ENCODE measurements at places on chromosomes 4 and X. TPM values are rescaled to one million over a fixed set of nuclear protein-coding genes. Genes with fewer than 3 reads are reported as not detected.

DNA sequence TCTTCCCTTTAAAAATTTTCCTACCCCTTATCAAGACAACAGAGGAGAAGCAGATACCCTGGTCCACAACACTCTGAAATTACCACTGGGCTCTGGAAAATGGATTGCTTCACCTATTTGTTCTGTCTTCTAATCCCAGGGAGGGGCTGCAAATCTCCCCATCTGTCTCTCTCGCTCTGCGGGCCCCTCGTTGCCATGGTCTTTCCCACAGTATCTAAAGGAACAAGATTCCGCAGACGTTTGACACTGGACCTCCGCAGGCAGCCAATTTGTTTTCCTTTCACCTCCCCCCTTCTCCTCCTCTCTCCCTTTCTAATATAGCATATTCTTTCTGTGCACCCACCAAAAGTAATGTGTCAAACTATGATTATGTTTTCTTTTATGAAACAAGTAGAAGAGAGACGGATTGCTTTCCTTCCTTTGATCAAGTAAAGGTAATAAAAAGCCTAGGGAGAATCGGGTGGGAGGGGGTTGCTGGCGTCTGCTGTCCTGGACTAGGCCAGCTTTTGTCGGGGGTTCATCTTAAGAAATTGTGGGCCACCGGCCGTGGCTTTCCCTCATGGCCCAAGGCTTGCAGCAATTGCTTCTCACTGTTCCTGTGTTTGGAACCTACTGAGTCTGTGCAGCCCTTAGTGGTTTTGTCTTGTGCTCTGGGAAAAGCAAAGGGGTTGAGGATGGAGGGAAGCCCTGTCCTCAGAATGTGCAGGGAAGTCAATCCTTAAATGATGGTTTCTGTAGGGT, 81.0 kb downstream of the MGST2 start:
- DNase-seq, result no peak

The PGAM4 gene
- total RNA-seq, result 0.52 TPM

The PAGE4 gene
- total RNA-seq, result not detected

GRCh38 chrX:110413727-110414124, 55.1 kb downstream of the RTL9 start:
- DNase-seq, result no peak

GRCh38 chrX:116009346-116009745, 161.2 kb upstream of the AGTR2 start:
- no peak for DNase-seq

DNA sequence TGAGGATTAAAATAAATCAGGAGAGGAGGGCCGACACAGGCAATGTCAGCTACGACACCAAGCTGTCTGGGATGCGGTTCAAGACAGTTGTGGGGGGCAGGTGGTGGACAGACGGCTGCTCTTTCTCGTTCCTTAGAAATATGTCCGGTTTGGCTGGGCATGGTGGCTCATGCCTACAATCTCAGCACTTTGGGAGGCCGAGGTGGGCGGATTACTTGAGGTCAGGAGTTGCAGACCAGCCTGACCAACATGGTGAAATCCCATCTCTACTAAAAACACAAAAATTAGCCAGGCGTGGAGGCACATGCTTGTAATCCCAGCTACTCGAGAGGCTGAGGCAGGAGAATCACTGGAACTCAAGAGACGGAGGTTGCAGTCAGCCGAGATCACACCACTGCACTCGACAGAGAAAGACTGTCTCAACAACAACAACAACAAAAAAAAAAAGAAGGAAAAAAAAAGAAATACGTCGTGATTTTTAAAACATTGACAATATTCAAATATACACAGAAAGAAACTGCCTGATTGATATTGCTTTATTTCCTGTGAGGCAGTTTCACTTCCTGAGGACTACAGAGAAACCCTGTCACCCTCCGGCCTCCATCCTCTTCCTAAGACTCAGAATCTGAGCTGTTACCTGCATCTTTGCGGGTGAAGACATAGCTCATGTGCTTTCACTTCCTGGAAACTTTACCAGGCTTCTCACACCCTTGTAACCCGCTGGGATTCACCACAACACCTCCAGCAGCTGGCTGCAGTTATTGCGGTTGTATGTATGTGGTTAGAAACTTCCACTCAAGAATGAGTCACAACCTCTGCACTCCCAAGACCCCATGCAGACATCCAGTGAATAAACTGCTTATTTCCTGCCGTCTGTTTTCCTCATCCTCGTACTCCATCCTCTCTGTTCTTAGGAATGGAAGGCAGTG, 63.8 kb upstream of the STS start:
- DNase-seq, result peak; percentile 70

GRCh38 chrX:138845786-138846185, 134.3 kb upstream of the FGF13 start:
- no peak for DNase-seq

DNA sequence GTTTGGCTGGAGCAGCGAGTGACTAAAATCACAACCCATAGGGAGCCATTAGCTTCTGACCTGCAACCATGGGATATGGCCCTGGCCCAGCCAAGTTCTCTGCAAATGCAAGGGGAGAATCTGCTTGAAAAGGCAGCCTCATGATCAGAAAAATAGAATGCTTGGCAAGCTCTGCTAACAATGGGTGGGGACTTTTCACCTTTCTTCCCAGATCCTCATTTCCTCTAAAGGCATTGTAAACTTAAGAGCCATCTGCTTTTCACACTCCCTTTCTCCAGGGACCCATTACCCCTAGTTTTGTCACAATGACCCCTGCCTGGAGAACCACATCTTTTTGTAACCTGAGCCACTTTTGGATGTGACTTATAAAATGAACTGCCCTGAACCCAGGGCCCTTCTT, 104.3 kb downstream of the PARM1 start:
- no peak for DNase-seq

The ARAP2 gene
- 34.7 TPM for total RNA-seq

GRCh38 chr4:62243895-62244294, 1043.8 kb downstream of the ADGRL3 start:
- DNase-seq, result no peak

The PLP2 gene
- total RNA-seq, result 214 TPM

DNA sequence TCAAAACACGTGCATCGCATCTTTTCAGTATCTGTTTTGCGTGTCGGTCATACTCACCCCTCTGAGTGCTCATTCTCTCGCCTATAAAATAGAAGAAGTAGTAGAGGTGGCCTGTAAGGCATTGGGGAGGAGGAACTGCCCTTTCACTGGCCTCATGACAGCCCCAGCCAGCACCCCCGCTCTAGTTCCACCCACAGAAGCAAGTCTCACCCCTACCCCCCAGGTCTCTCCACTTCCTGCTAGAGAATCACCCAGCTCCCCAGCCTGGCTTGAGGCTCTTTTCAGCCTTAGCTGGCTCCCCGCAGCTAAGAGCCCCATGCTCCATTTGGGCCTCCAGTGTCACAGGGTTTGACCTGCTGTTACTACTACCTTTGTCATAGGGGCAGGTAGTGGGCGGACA, 11.8 kb downstream of the HDAC6 start:
- DNase-seq, result no peak

- DNase-seq, result no peak
These were observed 58.5 kb upstream of the NAP1L5 start for GRCh38 chr4:88756149-88756548.

The NSUN7 gene
- total RNA-seq, result not detected

The GC gene
- not detected for total RNA-seq

The CT47B1 gene
- not detected for total RNA-seq

GRCh38 chrX:138240266-138240665, 471.3 kb downstream of the FGF13 start:
- no peak for DNase-seq

The MAPK10 gene
- total RNA-seq, result not detected

DNA sequence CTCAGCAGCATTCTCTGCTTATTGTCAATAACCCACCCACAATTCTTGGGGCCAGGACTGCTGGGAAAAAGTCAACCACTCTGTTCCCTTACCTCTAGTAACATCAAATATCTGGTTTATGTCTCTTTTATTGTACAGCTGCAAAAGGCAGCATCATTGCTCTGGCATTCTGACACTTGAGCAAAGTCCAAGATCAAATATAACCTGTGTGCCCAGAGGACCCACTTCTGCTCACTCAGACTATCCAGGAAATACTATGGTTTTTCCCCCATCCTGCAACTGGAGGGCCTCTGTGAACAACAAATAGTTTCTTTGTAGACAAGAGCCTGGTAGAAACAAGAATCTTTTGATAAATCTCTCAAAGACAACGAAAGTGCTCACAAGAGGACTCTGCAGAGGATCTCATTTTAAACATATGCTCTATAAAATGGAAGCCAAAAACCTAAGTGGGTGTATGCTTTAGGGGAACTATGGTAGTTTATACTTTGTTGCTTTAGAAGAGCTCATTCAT, 154.7 kb downstream of the RAB28 start:
- no peak for DNase-seq

- DNase-seq, result no peak
These were observed 47.9 kb downstream of the TRIM2 start for GRCh38 chr4:153252122-153252521.

- no peak for DNase-seq
These were observed 9.5 kb downstream of the ASB5 start for GRCh38 chr4:176259330-176260090.

The STBD1 gene
- 1.6 TPM for total RNA-seq

GRCh38 chr4:73066928-73067327, 2.6 kb downstream of the COX18 start:
- no peak for DNase-seq

The ZIC3 gene
- not detected for total RNA-seq

- DNase-seq, result no peak
These were observed 56.2 kb downstream of the UGT2B10 start for GRCh38 chr4:68871809-68872642.

- DNase-seq, result no peak
These were observed 2.3 kb downstream of the TRIM2 start for GRCh38 chr4:153206534-153206933.

- no peak for DNase-seq
These were observed 626.3 kb upstream of the INTU start for GRCh38 chr4:127006446-127006877.

The FRAS1 gene
- total RNA-seq, result 0.08 TPM

GRCh38 chrX:39260965-39261364, 459.7 kb downstream of the MID1IP1 start:
- no peak for DNase-seq

The FAM184B gene
- total RNA-seq, result 0.03 TPM

DNA sequence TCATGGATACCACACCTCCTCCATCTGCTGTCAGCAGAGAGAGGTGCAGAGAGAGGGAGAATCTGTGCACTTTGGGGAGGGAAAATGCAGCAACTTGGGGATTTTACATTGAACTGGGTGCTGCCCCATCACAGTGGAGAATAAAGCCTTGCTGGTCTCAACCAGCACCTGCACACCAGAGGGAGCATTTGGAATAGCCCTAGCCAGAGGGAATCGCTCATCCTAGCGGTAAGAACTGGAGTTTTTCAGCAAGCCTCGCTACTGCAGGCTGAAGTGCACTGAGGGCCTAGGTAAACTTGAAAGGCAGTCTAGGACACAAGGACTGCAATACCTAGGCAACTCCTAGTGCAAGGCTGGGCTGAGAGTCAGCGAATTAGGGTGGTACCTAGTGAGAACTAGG, 148.7 kb downstream of the KDR start:
- DNase-seq, result no peak

GRCh38 chr4:133208694-133209285, 59.7 kb downstream of the PCDH10 start:
- no peak for DNase-seq

DNA sequence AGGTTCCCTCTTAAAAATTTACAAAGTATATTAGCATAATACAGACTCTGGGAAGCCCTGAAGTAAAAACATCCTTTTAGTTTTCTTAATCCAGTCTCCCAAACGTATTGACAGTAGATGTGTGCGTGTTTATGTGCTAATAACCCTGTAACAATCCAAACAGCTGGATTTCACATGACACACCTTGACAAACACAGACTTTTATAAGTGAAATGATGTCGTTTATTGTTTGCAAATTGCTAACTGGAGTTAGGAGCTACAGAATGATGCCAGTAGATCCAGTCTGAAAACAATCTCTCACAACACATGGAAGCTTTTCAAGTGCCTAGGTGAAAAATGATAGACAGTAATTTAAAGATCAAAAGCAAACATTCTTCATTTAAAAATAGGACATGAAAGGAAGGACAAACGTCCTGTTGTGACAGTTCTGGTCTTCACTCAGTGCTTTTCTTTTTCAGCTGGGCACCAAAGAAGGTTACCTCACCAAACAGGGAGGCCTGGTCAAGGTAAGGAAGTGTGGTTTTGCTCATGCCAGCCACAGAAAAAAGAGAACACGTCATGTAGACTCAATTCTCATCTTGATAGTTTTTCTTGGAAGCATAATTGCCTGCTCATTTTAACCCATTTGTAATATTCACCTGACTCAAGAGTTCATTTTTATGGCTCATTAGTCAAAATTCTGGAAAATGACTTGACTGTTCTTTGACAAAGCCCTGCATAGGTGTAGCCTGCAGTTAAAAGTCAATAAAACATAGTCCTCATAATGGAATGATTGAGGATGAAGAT, 32.9 kb downstream of the LAMTOR3 start:
- peak; percentile 33 for DNase-seq

DNA sequence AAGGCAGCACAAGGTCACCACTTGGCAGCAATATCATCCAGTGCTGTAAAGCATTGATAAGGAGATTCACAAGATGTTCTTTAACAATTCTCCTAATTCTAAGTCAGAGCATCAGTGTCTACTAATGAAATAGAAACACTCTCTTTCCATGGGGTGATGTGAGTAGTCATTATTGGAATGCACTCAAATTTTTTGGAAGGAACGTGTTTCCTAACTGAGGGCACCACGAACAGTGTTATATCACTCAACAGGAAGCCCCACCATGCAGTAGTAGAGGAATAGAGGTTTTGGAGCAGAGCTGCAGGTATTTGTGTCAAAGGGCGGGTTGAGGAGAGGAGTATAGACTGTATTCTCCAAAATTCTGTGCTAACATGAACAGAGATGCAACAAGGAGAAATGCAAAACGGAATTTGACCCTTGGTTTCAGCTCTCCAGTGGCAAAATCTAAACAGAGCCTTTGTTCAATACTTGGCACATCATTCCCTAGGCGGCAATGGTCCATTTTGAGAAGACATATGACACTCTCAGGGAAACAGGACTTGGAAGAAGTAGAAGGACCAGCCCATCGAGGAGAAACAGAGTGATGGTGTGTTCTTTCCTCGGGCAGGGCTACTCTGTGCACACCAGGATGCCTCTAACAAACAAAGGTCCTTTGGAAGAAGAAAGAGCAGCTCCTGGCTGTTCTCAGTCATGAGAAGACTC, 98.9 kb downstream of the CPEB2 start:
- DNase-seq, result no peak
